ENCODE measurements at places on chromosomes 7 and 10.

DNA sequence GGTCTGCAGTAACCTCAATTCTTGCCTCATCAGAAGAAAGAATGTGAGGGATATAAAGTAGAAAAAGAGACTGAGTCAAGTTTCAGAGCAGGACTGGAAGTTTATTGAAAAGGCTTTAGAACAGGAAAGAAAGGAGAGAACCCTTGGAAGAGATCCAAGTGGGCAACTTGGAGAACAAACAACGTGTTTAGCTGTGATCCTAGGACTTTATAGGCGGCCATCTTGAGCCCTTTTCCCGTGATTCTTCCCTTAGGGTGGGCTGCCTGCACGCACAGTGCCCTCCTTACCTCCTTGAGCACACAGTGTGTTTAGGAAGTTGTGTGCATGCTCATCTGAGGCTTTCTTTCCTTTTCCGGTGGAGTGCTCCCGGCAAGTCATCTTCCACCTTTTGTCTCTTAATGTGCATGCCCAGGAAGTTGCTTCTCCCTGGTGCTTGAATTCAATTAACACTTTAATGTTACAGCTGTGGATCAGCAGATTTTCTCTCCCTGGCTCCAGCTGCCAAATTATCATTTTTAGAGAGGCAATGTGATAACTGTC lies 59.8 kb downstream of the ENTPD1 start:
- DNase-seq = no peak

DNA sequence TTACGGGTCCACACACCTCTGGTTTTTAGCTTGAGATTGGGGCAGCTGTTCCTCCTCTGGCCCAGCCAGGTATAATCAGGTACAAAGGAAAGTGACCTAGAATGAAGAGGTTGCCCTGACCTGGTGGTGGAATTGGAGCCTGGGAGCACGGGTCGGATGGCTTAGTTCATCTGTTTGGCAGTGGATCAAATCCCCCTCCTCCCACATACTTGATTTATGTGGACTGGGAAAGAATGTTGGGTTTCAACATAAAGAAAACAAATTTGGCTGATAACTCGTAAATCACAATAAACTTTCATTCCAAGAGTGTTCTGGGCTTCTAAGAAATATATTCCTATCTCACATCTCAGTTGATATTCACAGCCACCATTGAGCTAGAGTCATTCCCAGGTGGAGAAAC lies 186.8 kb downstream of the CUX1 start:
- no peak for DNase-seq

GRCh38 chr10:113517165-113517900 lies 35.5 kb upstream of the HABP2 start:
- DNase-seq = no peak

- DNase-seq = no peak
Observed at GRCh38 chr10:43981232-43981631, 332.6 kb upstream of the ZNF32 start.

DNA sequence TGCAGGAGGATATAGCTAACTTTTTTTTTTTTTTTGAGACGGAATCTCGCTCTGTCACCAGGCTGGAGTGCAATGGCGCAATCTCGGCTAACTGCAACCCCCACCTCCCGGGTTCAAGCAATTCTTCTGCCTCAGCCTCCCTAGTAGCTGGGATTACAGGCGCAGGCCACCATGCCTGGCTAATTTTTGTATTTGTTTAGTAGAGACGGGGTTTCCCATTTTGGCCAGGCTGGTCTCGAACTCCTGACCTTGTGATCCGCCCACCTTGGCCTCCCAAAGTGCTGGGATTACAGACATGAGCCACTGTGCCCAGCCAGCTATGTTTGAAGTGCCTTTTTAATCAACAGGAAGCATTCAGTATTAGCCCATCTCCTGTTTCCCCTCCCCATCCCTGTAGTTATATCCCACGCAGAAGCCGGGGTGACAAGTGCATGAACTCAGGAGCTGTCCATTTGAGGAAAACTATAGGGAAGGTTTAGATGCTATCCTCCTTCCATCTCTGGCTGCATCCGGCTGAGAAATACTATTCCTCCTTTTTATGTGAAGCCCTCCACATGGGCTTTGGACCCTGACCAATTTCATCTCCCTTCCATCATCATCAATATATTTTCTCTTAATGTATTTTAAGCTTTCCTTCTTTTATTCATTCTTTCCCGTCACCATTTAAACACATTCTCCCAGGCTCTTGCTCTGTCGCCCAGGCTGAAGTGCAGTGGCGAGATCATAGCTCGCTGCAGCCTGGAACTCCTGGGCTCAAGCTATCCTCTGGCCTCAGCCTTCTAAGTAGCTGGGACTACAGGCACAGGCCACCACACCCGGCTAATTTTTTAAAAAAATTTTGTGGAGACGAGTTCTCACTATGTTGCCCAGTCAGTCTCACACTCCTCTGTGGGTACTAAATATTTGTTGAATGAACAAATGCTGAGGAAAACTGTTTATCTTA lies 1.3 kb upstream of the POT1 start:
- DNase-seq = no peak

GRCh38 chr7:120304674-120305073 lies 31.7 kb downstream of the KCND2 start:
- no peak for DNase-seq

DNA sequence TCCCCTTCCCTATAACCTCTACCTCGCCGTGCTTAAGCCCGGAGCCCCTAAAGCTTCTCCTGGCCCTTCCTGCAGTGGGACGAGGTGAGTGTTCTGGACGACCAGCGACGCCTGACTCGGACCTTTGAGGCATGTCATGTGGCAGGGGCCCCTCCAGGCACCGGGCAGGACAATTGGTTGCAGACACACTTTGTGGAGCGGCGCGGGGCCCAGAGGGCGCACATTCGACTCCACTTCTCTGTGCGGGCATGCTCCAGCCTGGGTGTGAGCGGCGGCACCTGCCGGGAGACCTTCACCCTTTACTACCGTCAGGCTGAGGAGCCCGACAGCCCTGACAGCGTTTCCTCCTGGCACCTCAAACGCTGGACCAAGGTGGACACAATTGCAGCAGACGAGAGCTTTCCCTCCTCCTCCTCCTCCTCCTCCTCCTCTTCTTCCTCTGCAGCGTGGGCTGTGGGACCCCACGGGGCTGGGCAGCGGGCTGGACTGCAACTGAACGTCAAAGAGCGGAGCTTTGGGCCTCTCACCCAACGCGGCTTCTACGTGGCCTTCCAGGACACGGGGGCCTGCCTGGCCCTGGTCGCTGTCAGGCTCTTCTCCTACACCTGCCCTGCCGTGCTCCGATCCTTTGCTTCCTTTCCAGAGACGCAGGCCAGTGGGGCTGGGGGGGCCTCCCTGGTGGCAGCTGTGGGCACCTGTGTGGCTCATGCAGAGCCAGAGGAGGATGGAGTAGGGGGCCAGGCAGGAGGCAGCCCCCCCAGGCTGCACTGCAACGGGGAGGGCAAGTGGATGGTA lies 9.2 kb downstream of the EPHB6 start:
- DNase-seq = no peak

GRCh38 chr7:12783421-12784095 lies 96.1 kb downstream of the ARL4A start:
- DNase-seq = no peak

GRCh38 chr10:131500892-131501291 lies 189.4 kb upstream of the TCERG1L start:
- no peak for DNase-seq

DNA sequence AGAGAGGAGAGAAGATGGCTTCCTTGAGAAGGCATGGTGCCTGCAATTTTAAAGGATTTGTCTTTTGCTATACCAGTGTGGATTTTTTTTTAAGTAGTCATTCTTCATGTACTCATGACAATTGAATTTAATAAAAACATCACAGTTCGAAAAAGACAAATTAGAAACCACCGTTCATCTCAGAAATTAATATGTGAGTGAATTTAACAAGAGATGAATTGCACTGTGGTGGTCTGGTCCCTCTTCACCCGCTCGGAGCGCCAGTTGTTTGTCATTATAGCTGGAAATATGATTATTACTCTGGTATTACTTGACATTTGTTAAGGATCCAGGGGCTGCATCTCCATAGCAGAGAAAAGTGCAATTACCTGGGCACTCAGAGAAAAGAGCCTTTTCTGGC lies 91.9 kb downstream of the LRRC18 start:
- DNase-seq = no peak

DNA sequence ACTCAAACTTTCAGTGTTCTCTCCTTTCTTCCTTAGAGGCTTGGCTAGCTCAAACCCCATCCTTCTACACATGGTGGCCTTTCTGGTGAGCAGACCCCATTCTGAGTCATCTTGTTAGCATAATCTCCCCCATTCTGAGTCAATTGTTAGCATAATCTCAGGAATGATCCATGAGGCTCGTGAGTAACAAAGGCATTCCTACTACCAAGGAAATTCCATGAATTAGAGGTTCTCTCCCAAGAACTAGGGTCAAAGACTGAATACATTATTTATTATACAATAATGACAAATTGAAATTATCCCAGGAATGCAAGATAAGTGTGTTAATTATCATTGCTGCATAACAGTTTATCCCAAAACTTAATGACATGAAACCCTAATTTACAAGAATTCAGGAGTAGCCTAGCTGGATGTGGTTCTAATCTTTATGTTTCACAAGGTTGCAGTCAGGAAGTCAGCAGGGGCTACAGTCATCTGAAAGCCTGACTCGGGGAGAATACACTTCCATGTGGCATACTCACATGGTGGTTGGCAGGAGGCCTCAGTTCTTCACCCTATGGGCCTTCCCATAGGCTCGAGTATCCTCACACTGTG lies 100.2 kb downstream of the MMRN2 start:
- no peak for DNase-seq

GRCh38 chr10:97338041-97338440 lies 3.5 kb upstream of the FRAT2 start:
- no peak for DNase-seq

DNA sequence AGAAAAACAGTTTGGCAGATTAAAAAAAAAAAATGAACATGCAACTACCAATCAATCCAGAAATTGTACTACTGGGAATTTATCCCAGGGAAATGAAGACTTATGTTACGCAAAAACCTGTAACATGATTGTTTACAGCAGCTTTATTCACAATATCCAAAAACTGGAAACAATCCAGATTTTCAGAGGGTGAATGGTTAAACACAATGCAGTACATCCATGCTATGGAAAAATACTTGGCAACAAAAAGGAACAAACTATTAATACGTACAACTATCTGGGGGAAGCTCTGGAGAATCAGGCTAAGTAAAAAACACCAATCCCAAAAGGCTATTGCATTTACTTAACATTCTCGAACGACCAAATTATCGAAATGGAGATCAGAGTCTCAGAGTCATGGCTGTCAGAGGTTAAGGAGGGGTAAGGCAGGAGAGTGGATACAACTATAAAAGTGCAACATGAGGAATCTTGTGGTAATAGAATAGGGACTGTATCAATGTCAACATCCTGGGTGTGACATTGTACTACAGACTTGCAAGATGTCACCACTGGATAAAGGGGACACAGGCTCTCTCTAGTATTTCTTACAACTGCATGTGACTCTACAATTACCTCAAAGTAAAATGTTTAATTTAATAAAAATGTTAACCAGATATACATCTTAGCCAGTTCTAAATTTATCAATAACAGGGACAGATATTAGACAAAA lies 21.5 kb upstream of the RUFY2 start:
- DNase-seq = no peak

DNA sequence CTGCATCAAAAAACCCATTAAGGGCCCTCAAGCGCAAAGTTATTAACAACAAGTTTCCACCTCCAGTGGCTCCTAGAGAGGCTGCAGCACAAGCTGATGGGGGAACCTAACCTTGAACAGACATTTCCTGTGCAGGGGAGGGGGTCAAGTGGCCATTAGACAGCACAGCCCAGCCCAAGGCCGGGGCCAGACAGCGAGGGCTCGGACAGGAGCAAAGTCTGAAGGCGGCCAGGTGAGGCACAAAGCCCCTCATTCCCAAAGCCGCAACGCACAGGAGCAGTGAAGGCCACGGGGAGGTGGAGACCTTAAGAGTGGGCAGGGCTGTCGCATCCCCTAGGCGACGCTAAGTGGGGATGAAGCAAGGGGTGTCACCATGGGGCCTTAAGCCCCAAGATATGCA lies 73.2 kb upstream of the ZNF746 start:
- no peak for DNase-seq

DNA sequence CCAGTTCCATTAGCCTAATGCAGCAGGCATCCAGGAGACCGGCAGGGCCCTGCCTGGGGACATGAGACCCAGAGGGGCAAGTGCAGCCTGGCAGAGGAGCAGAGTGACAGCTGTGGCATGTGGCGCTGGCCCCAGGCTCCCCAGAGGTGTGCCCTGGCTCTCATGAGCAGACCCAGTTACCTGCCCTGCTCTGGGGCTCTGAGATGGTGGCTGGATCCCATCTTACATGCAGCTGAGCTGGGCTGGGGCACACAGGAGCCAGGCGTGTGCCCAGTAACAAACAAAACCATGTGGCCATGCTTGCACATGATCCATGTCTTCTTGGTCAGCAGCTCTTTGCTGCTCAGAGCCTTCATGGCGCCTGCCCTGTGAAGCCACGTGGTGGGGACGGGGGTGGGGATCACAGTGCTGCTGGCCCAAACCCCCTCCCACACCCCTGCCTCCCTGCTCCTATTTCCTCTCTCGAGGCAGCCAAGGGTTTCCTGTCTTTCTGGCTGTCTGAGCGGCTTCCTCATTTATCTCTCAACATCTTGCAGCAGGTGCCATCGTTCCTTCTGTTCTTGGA lies 40.3 kb upstream of the GTF2I start:
- DNase-seq = no peak

DNA sequence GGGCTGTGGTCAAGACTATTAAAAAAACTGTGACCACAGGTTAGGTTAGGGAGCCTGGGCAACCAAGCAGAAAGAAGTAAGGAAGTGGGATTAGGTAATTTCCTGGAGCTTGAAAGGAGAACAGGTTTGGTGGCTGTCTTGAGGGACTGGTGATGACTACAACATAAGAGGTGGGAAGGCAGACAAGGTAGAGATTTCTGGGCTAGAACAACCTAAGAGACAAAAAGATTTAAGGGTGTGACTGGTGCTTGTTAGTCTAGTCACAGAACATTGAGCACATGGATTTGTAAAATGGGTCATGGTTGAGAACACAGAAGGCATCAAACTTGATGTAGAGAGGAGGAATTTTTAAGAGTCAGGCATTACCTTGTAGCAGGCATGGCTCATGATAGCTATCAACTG lies 123.7 kb upstream of the ASAH2 start:
- DNase-seq = no peak

- no peak for DNase-seq
Observed at GRCh38 chr7:51019891-51020870, 237.5 kb upstream of the GRB10 start.

DNA sequence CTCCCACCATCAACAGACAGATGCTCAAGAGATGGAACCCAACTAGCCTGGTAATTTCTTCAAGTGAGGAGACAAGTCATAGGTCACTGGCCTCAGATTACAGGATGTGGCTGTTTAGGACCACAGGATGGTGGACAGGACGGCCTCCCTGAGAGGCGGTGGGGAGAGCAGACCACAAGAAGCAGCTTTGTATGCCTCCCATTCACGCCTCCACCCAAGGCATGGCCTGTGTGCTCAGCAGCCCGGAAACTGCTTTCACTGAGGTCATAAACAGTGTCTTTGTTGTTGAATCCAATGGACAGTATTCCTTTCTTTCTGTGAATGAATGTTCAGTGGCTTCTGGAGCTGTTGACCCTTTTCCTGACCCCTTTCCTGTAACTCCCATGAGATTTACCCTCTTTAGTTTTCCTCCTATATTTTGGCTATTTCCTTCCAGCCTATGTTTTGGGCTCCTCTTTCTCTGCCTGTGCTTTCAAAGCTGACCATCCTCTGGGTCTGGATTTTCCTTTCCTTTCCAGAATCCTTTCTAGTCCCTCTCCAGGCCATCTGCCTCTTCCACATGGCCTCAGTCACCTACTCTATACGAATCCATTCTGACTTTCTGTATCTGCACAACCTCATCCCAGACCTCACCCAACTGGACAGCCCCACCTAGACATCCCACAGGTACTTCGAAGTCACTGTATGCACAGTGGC lies 32.4 kb upstream of the INPP5F start:
- DNase-seq = no peak

Data from stimulated activated CD4-positive, alpha-beta T cell treated with anti-CD3 and anti-CD28 coated beads, TNF-alpha, amount 100 ng/mL, for 48 hours (primary cell).